ENCODE measurements at places on chromosomes 1 and 21. TPM values are rescaled to one million over a fixed set of nuclear protein-coding genes. Genes with fewer than 3 reads are reported as not detected.

Gene NT5C1A
- total RNA-seq: not detected

GRCh38 chr1:230424391-230425251 is 1.5 kb downstream of the PGBD5 start:
- H3K4me3 ChIP-seq: peak overlapping the region; percentile 49
- H3K27me3 ChIP-seq: peaks cover 4% of the 10 kb centered on the region
- no peak overlapping the region for H3K27ac ChIP-seq
- no peak for DNase-seq
- H3K36me3 ChIP-seq: no peaks in the 10 kb centered on the region

GRCh38 chr1:29574871-29575270 is 338.5 kb downstream of the PTPRU start:
- H3K36me3 ChIP-seq: no peaks in the 10 kb centered on the region
- no peaks in the 10 kb centered on the region for H3K27me3 ChIP-seq
- H3K4me3 ChIP-seq: no peak overlapping the region
- no peak overlapping the region for H3K27ac ChIP-seq
- DNase-seq: no peak

GRCh38 chr21:41442481-41443186 is 16.6 kb downstream of the MX1 start:
- no peaks in the 10 kb centered on the region for H3K36me3 ChIP-seq
- no peaks in the 10 kb centered on the region for H3K27me3 ChIP-seq
- H3K4me3 ChIP-seq: no peak overlapping the region
- DNase-seq: no peak
- H3K27ac ChIP-seq: no peak overlapping the region

DNA sequence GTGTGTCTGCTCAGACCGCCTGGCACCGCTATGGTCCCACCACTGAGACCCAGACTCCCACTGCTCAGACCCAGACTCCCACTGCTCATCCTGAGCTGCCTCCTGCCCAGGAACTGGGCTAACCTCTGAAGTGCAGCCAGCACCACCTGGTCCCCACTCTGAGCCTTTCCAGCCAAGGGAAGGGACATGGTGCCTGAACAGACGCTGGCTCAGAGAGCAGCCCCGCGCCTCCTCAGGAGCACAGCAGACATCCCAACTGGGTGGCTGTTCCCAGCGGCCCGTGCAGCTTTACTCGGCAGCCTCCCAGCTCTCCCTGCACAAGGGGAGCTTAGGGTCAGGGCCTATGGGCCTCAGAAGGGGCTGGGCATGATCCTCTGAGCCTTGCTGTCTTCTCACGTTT is 27.8 kb upstream of the CNTN2 start:
- H3K27me3 ChIP-seq: peaks cover 2% of the 10 kb centered on the region
- peaks cover 7% of the 10 kb centered on the region for H3K4me1 ChIP-seq
- H3K4me3 ChIP-seq: no peak overlapping the region
- DNase-seq: no peak
- H3K27ac ChIP-seq: no peak overlapping the region
- no peaks in the 10 kb centered on the region for H3K36me3 ChIP-seq

All from Caco-2 (cell line).